Mesothelial cell of epicardium (in vitro differentiated cells): ENCODE measurements at places on chromosomes 11 and 22.

- no peak for DNase-seq
Measured at GRCh38 chr22:38219632-38220031, 17.8 kb downstream of the MAFF start.

DNA sequence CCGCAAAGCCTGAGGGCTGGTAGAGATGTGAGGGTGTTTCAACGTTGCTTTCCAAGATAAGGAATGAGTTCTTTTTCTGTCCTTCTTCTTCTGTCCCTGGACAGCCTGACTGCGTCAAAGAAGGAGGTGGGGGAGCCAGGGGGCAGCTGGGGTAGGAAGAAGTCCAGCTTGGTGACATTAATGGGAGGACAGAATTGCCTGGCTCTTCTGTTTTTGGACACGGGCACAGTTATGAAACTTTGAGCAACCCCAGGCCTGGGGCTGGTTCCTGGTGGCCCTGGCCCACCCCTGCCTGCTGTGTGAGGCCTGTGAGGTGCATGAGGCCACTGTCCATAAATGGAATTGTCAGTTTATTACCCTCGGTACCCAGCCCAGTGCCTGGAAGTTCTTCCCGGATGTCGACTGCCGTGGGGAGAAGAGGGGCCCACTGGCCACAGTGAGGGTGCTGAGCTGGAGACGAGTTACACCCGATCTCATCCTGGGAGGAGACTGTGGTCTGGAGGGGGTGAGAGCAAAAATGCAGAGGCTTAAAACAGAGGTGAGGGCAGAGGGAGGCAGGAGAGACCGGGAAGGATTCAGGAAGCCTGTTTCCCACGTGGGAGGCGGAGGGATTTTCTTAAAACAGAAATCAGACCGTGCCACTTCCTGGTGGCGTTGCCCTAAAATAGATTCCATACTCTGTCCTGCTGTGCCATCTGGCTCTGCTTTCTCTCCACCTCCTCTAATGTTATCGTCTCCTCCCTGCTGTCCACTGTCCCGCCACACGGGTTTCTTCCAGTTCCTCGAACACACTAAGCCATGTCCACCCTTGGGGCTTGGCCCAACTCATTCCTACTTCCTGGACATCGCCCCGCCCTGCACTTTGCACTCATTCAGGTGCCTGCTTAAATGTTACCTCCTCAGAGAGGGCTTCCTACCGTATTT lies 59.7 kb upstream of the RASD2 start:
- no peak for DNase-seq

- DNase-seq: no peak
Measured at GRCh38 chr11:44139565-44140330, 44.3 kb downstream of the EXT2 start.

DNA sequence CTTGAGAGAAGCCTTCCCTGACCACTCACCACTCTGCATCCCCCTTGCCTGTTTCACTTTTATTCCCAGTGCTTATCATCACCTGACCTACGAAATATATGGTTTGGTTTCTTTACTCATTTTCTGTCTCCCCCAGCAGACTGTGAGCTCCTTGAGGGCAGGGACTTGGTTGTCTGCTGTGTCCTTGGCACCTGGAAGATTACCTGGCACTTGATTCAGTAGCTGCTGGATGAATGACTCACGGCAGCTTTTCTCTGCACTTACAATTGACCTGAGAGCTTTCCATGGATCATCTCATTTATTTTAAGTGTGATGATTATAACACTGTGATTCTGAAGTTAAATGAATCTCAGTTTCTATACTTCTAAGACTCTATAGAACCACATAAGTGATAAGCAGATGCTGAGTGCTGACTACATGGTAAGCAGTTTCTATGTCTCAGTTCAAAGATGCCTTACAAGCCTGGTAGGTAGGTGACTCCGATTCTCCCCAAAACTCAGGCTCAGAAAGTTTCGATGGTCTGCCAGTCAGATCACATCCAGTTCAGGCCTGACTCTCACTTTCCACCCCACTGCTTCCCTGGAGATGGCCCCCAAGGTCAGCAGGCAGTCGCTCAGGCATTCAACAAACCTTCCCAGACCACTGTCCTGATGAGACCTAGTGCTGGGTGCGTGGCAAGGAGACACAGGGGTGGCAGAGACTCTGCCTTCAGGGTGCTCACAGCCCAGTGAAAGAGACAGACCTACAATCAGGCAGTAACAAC lies 11.6 kb downstream of the IL2RB start:
- DNase-seq: no peak

GRCh38 chr11:7444091-7444981 lies 41.0 kb upstream of the OLFML1 start:
- no peak for DNase-seq

DNA sequence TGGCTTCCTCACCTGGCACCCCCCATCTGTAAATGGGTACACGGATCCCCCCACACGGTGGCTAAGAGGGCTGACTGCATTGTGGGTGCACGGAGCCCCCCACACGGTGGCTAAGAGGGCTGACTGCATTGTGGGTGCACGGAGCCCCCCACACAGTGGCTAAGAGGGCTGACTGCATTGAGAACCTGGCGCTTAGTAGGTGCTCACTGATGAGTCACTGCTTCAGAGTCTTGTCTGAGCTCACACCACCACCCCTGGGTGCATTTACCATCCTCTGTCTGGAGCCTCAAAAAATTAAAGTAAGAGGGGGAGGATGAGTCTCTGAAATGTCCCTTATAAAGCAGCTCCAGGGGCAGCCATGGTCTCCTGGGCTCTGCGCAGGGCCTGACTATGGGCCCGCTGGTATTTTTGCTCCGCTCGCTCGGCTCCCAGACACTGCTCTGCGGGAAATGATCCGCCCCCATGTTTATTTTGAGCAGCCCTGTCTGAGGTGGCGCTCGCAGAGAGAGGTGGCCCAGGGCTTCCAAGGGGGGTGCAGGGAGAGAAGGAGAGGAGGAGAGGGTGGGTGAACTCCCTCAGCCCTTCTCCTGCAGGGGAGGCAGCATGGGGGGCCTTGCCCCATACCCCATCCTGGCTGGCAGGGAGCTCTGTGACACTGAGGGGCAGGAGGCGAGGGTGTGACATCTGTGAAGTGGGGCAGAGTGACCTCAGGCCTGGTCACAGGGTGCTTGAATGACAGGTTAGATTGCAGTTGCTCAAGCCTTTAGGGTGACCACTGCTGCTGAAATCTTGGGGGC lies 82.6 kb downstream of the CACNA1I start:
- DNase-seq: no peak

DNA sequence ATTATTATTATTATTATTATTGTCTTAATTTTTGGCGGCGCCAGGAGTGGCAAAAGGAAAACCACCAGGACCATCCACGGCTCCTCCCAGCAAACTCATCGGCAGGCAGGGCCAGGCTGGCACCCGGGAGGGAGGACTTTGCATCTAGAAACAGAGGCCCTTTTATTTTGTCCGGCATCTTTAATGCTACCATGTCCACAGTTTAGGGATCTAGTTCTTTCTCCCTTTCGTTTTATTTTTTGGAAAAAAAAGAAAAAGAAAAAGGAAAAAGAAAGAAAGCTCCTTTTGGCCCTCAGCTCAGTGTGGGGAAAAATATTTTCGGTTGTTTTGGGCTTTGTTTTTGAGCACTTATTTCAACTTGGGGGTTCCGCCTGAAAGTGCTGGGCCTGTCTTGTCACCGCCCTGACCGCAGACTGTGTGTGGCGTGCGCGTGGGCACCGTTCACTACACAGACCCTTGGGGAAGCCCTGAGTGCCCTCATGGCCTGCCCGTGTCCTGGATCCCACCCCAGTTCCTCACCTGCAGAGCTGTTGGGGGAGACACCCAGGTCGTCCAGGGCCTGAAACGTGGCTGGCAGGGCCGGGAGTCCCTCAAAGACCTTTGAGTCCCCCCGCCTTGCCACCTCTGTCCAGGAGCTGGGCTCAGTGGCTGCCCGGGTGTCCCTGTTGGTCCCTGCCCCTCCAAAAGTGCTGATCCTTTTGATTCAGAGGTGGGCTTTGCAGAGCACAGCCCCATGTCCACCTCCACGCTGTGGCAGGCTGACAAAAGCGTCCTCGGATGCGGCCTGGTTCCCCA lies 69.1 kb upstream of the PPARA start:
- peak; percentile 10 for DNase-seq

DNA sequence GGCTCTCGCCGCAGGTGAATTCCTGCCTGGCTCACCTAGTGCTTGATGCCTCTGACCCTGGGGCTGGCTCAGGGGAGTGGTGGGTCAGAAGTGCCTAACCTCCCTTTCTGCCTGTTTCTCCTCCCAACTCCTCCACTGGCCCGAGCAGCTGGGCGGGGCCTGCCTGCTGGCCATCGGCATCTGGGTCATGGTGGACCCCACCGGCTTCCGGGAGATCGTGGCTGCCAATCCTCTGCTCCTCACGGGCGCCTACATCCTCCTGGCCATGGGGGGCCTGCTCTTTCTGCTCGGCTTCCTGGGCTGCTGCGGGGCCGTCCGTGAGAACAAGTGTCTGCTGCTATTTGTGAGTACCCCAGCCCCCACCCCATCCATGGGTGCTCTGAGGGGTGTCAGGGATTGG lies 41.1 kb downstream of the TP53I11 start:
- no peak for DNase-seq

DNA sequence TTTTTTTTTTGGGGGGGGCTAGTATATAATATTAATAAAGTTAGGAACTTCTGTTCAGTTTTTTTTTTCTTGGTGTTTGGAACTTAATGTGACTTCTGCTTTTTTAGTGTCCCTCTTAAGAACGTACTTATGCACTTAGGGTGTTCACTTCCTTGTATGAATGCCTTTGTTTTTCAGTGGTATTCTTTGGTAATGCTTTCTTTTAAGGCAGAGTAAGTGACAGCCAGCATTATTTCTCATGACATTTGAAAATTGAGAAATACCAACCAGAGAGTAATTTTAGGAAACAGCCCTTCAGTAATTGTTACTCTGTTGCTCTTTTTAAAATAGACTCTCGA lies 2.4 kb downstream of the GRK3 start:
- DNase-seq: no peak

- DNase-seq: no peak
Measured at GRCh38 chr11:35373284-35373933, 45.9 kb downstream of the SLC1A2 start.

- DNase-seq: no peak
Measured at GRCh38 chr11:43871051-43871450, 9.6 kb upstream of the ALKBH3 start.

GRCh38 chr11:128552783-128553661 lies 34.3 kb downstream of the ETS1 start:
- DNase-seq: no peak

GRCh38 chr11:101705972-101706371 lies 122.2 kb upstream of the TRPC6 start:
- no peak for DNase-seq

DNA sequence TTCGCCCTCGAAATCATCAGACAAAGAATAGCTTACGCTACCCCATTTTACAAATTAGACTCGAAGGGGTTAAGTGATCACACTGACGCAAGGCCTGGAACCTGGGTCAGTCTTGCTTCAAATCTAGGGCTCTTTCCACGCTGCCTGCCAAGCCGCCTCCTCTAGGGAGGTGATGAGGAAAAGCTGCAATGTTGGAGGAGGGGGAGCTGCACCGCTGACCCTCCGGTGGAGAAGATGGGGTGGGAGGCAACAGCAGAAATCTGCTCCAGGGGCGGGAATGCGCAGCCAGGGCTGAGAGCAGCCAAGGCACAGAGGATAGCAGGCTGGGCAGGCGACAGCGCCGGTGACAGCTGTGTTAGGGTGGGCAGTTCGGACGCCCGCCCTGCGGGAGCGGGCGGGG lies 595 bp downstream of the SYVN1 start:
- DNase-seq: no peak
